Brain pericyte (primary cell): ENCODE measurements at places on chromosomes 6 and 20.

DNA sequence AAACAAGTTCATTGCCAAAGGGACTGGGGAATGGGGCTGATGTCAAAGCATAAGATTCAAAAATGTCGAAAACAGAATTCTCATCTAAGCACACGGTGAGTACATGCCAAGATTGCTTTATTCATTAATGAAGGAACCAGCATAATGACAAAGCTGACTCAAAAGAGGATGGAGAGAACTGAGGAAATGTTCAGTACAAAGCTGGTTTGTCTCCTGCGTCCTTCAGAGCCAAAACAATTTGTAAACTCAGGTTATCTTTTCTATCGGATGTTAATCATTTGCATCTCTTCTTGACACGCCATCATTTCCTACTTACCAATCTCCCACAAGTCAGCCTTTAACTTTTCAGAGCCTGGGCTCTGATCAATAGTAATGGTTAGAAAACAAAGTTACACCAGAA is 195.6 kb upstream of the PMEPA1 start:
- DNase-seq: no peak

- DNase-seq: no peak
Measured at GRCh38 chr6:40997234-40997957, 41.6 kb downstream of the UNC5CL start.

GRCh38 chr6:107740496-107741190 is 83.5 kb downstream of the SCML4 start:
- DNase-seq: no peak

DNA sequence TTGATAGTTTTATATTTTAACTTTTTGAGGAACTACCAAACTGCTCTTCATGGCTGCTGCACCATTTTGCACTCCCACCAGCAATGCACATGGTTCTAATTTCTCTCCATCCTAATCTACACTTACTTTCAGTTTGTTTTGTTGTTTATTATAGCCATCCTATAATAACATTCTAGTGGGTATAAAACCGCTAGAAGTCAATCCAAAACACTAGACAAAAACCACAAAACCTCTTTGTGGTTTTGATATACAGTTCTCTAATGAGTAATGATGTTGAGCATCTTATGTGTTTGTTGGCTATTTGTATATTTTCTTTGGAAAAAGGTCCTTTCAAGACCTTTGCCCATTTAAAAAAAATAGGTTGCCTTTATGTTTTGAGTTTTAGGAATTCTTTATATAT is 5.6 kb downstream of the RPP21 start:
- DNase-seq: no peak

DNA sequence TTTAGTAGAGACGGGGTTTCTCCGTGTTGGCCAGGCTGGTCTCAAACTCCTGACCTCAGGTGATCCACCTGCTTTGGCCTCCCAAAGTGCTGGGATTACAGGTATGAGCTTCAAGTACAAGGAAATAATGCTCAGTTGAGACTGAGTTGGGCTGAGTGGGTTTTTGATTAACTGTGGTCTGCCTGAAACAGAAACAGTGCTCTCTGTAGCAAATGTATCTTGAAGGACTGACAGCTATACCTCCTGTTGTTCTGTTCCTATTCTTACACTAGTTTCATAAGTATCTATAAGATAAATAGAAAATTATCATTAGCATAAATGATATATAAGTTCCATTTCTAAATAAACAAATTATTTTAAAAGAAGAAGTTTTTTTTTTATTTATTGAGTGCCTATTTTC is 142.8 kb upstream of the PTPRK start:
- DNase-seq: no peak

- no peak for DNase-seq
Measured at GRCh38 chr20:40471261-40471629, 217.8 kb downstream of the MAFB start.

GRCh38 chr6:158284007-158284875 is 28.0 kb upstream of the TULP4 start:
- DNase-seq: peak; percentile 41

DNA sequence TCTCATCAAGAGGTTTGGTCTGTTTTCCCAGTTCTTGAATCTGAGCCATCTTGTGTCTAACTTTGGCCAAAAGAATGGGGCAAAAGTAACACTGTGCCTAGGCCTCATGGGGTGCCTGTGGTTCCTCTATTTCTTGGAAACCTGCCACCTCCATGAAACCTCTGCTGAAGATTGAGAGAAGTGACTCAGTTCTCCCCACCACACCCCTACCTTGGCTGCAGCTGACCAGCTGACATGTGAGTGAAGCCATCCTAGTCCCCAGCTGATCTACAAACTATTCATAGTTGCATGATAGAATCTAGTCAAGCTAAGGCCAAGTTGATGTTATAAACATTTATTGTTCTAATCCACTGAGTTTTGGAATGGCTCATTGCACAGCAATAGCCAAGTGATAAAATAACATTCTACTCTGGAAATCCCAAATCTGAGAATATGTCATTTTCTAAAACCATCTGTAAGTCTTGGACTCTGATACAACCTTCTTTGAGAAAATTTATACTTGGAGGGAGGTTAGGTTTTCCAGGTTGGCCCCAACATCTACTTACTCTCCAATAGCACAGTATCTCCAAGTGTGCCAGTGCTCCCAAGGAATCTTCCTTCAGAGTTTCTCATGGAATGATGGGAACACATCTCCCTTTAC is 107.0 kb upstream of the SMLR1 start:
- DNase-seq: no peak

DNA sequence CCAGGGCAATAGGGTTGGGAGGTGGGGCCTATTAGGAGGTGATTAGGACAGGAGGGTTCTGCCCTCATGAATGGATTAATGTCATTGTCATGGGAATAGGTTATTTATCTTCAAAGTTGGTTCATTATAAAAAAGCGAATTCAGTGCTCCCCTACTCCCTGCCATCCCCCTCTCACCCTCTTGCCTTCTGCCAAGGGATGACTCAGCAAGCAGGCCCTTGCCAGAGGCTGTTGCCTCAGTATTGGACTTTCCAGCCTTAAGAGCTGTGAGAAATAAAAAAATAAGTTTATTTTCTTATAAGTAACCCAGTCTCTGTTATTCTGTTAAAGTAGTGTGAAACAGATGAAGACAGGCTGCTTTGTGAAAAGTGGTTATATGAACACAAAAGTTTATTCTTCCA is 381.1 kb upstream of the ZFP64 start:
- no peak for DNase-seq

DNA sequence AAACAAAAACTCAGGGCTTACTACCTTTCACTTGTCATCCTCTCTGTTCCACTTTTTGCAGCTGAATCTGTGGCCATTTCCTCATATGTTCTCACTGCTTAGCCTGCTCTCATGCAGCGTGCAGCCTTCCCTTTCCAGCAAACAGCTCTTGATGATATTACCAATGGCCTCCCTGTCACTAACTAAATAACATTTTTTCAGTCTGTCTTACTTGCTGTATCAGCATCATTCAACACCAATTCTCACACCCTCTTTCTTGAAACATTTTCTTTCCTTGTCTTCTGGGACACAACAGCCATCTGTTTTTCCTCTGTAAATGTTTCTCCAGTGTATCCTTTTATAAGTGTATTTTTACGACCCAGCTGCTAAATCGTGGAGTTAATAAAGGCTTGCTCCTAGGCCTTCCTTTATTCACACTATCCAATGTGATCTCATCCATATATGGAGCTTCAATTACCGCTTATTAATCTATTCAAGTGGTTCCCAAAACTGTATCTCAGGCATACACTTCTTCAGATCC is 523.6 kb upstream of the RNF217 start:
- DNase-seq: no peak

GRCh38 chr6:41153992-41154625 is at the start of gene TREML1:
TREML1 (minus strand) TSS chr6:41154347; CDS start chr6:41154288, 59 bp downstream.
- no peak for DNase-seq

- DNase-seq: no peak
Measured at GRCh38 chr20:49712118-49712517, 1.6 kb downstream of the B4GALT5 start.

- DNase-seq: no peak
Measured at GRCh38 chr20:23566199-23566932, 1.9 kb downstream of the CST9L start.

- no peak for DNase-seq
Measured at GRCh38 chr6:134105940-134106339, 53.5 kb upstream of the SLC2A12 start.

GRCh38 chr6:2738373-2738979 is 12.2 kb downstream of the MYLK4 start:
- no peak for DNase-seq

- DNase-seq: no peak
Measured at GRCh38 chr6:126060400-126060799, 74.1 kb downstream of the TRMT11 start.

DNA sequence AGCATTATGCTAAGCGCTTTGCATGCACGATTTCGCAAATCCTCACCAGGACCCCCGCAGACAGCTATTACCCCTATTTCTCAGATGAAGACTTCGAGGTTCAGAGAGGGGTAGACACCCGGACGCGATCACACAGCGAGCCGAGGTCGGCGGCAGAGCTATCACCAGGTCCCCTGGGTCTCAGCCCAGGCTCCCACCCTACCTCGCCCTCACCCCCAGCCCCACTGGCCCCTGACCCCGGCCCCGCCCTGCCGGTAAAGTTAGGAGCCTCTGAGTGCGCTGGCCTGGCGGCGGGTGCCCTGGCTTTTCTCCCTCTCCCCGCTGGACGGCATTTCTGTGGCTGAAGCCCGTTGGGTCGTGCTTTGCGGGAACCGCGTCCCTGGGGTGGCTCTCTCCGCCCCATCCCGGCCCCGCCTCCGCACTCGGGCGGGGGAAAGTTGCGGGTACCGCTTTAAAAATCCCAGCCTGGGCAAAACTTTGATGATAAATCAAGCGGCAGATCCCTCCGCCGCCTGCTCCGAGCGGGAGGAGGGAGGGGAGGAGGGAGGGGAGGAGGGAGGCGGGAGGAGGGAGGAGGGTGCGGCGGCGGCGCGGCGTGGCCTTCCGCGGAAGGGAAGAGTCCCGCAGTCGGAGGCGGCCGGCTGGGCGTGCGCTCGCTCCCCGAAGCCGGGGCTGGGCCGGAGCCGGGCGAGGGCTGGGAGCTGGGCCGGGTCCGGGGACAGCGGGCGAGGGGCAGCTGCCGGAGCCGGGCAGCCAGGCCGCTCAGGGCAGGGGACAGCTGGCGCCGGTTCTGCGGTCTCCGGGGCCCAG is at the start of gene VSTM2L:
TSS of gene VSTM2L (plus strand) at position 624 of the 810 bp plus-strand sequence. CDS start 224 bp downstream, outside the sequence.
- DNase-seq: no peak

- DNase-seq: no peak
Measured at GRCh38 chr6:101108286-101108685, 227.2 kb upstream of the ASCC3 start.

GRCh38 chr6:126267626-126268025 is 72.3 kb upstream of the CENPW start:
- DNase-seq: no peak

DNA sequence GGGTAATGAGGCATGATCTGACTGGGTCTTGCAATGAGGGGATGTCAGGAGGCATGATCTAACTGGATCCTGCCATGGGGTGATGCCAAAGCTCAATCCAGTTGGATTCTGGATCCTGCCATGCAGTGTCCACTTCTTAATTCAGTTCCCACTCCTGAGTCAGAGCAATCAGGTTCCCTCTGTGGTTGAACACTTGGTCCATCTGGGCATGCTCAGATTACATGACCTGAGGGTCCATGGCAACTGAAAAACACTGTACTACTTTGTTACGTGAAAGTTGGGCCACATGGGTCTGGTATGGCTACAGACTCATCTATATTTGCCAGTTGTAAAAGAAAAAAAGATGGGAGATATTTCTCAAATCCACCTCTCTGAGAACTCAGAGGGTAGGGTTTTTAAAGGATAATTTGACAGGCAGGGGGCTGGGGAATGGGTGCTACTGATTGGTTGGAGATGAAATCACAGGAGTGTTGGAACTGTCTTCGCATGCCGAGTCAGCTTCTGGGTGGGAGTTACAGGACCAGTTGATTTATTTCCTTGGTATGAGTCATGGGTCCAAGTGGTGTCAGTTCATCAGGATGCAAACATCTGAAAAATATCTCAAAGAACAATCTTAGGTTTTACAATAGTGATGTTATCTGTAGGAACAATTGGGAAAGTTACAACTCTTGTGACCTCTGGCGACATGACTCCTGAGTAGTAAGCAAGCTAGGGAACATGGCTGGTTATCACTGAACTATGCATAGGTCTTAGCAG is 21.6 kb downstream of the C6orf163 start:
- DNase-seq: no peak

GRCh38 chr6:7219310-7219709 is 93.7 kb downstream of the SSR1 start:
- DNase-seq: no peak

GRCh38 chr6:7841781-7842468 is 68.7 kb downstream of the TXNDC5 start:
- DNase-seq: no peak
